GM12864 (cell line): ENCODE measurements at places on chromosomes 6 and 20.

- no peak for DNase-seq
Measured at GRCh38 chr20:61619751-61620150, 367.7 kb downstream of the CDH4 start.

DNA sequence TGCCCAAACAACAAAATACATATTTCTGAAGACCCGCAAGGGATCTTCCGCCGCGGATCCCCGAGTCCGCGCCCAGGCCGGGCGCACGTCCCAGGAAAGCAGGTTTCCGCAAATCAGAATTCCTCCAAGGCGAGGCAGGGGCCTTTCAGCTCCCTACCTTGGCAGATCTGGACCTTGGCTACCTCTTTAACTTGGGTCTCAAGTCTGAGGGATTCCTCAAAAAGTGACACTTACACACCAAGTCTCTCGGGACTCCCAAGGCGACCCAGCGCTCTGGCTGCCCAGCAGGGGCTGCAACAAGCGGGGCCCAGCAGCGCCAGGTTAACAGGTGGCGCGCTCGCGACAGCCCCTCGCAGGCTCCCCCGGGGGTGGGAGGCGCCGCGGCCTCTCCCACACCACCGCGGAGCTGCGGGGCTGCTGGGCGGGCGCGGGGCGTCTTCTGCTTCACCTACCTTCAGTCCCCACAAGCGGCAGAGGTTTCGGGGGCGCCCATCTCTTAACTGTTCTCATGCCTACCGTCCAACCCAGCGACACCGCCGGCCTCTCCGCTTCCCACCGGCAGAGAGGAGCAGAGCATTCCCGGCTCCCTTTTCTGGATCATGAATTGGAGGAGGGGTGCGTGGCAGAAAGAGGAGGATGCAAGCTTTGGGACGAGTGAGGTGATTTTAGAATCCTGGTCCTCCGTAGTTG is 414 bp downstream of the SIM1 start:
- no peak for DNase-seq

GRCh38 chr20:49280463-49281058 is 2.7 kb upstream of the ZNFX1 start:
- no peak for DNase-seq

GRCh38 chr6:16950302-16950701 is 151.5 kb upstream of the STMND1 start:
- DNase-seq: no peak

DNA sequence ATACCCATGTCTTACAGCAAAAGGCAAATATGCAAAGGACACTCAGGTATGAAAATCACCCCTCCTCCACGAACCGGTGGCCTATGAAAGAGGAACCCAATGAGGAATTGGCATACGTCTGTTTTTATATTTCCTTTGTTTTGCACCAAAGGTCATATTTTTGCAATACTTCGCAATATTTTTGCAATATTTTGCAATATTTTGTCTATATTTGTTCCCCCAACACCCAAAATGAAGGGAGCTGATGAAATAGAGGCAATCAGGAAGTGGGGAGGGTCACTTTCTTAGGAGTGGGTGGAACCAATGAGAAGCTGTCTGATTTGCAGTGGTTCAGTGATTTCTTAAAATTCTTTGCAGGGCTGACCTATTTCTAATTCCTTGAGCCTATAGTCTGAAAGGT is 296.8 kb upstream of the TSHZ2 start:
- no peak for DNase-seq

DNA sequence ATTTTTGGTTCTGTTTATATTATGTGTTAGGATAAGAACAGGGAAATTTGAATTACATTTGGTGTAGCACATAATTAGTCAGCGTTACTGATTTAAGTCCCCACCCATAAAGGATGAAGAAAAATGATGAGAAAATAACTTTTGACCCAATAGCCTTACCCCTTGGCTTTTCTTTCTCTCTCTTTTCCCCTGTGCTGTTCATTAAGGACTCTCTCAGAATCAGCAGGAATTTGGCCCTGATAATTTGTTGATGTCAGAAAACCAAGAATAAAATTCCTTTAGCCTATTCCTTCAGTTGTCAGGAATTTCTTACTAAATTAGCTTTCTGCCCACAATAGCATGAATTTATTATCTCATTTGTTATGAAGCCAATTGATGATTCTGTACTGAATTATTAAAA is 18.5 kb downstream of the PLCB1 start:
- DNase-seq: no peak

DNA sequence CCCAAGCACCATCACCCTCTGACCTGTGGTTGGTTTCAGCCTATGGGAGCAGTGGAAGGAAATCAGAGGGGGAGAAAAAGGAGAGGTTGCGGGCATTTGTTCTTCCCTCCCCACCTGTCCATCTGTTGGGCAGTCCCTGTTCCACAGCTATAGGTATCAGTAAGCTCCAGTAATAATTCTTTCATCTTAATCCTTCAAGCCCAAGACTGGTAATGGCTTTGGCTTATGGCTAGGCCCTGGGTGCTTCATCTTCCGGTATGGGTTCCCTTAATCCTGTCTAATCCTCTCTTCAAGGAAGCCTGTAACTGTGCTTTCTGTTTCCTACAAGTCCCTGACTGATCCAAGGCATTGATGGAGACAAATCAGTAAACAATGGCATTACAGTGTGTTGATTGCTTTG is 42.2 kb upstream of the STK35 start:
- DNase-seq: no peak

GRCh38 chr6:107275330-107275865 is 160.1 kb upstream of the BEND3 start:
- DNase-seq: no peak

GRCh38 chr6:56433119-56433518 is 185.7 kb upstream of the COL21A1 start:
- no peak for DNase-seq

DNA sequence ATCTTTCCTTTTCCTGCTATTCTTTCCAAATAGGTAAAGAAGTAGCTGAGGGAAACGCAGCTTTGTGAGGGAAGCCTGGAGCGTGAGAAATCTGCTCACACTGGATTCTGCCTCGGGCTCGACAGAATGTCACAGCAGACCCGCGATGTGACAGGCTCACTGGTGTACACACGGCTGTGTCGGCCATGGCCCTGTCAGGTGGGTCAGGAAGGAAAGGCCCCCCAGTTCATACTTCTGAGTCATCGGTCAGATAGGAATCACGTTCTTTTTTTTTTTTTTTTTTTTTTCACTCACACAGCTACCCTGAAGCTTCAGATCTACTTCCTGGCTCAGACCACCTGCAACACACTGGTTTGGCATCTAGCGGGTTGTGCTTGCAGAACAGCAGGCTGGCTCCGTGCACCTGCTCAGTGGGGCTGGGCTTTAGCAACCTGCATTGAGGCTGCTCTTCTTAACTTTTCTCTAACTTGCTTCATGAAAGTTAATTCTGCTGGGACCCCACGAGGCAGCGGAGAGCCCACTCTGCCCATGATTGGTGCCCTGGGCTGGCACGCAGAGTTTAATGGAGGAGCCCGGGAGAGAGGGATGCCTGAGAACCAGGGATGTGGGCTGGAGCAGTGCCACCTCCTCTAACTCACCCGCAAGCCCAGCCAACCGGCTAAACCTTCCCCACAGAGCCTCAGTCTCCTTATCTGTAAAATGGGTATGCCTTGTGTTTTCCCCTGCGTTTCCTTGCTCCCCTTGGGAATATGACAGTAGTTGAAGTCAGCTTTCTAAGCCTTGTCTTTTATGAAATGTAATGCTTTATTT is 61.5 kb upstream of the FNDC1 start:
- peak; percentile 44 for DNase-seq

GRCh38 chr6:136212608-136213007 is 37.5 kb downstream of the MTFR2 start:
- no peak for DNase-seq

DNA sequence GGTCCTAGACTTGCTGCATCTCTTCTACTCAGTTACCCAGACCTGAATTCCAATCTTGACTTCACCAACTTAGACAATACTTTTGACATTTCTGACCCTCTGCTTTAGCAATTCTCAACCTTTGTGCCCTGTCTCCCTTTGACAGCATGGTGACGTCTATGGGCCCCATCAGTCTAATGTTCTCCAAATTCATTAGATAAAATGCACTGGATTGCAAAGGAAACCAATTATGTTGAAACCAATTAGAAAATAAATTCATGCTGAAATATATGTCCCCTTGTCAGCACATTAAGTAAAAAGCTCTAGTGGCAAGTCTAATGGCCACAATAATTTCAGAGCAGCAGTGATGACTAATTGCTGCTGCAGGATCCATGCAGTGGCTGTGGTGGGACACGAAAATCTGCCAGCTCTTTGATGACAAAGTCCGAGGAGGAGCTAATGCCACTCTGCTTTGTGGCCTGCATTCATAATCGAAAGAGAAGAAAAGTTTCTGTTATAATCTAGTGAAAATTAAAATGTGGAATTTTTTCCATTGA is 64.0 kb downstream of the BFSP1 start:
- DNase-seq: no peak

DNA sequence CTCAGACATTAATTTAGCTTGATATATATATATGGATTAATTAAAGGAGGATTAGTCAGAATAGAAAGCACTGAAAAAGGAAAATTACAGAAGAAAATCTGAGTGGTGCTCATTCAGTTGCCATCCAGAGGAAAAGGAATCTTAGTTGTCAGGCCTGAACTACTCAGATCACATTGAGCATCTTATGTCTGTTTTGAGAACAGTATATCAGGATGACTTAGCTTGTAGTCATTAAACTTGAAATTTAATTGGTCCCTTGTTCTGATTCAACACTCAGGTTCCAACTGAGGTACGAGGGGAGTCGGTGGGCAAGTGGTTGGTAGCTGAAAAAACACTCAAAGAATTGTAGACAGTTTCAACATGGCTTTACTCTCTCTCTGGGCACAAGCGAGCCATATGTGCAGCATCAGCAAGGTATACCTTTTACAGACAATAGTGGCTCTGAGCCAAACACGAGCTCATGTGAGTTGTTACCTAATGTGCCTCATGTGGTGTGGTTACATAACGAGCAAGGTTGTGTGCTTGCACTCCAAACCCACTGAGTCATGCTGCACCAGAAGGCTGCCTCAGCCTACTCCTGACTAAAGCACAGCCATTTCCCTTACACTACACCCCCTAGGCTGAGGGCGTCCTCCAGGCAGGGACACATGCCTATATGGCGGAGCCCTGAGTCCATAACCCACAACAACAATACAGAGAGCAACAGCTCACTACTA is 73.0 kb upstream of the HMGN3 start:
- no peak for DNase-seq

DNA sequence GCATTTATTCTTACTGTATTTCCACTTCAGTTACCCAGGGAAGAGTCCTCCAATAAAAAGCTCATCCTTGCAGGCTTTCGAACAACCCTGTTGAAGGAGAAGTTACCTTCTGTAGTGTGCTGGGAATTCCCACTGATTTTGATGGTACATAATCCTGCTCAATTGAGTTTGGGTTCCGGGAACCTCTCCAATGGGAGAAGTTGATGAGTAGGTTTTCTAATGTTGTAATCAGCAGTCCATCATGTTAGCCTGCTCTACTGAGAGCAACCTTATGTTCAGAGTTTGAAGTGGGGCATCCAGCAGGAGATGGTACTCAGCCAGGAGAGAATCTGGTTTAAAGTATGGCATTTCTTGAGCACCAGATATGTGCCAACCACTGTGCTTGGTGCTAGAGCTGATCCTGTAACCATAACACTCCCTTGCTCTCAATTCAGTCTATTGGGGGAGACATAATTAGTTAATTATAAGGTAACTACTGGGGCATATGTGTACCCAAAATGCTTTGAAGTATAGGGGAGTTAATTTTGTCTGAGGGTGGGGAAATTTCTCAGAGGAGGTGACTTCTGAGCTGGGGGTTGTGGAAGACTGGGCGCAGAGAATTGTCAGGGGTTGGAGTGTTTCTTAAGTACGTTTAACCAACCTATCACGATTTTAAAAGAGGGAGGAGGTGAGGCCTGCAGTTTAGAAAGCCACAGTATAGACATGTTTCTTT is 2.1 kb downstream of the TOP1 start:
- no peak for DNase-seq

DNA sequence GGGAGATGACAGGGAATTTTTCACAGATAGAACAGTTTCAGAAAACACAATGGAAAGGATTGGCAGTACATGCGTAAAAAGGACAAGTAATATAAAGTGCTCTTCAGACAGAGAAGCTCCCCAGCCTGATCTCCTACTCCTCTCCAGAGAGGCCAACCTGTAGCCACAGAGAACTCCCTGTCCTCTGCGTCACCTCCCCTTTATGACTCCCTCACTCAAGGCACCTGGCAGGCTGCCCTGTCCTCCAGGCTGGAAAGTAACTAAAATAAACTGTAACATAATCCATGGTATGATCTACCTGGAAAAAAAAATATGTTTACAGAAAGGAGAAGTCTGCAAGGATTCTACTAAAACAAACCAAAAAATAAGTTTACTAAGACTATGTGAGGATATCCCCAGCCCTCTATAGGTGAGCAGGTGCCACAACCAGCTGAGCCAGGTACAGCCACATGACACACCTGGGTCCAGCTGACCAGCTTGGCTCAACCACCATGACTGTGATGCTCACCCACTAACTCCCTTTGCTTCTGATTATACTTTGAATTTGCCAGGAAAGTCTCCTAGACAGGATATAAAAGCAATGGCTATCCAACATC is 29.2 kb downstream of the MBOAT1 start:
- DNase-seq: no peak

DNA sequence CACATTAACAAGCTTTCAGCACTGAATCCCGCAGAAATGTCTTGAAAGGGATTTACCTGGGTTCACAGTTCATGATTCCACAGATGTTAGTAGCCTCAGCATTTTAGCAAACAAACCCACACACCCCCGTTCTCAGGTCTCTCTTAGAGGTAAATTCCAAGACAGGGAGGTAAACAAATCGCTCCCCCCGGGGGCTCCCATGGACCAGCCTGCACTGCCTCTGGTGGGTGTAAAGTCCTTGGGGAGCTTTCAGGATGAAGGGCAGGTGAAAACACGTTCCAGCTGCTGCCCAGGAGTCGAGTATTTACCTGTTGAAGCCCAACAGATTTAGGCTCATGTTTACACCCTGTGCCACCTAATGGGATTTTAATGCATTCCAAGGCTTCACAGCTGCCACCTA is 187.0 kb upstream of the FOXQ1 start:
- no peak for DNase-seq

- no peak for DNase-seq
Measured at GRCh38 chr6:88339761-88340160, 173.6 kb upstream of the CNR1 start.

DNA sequence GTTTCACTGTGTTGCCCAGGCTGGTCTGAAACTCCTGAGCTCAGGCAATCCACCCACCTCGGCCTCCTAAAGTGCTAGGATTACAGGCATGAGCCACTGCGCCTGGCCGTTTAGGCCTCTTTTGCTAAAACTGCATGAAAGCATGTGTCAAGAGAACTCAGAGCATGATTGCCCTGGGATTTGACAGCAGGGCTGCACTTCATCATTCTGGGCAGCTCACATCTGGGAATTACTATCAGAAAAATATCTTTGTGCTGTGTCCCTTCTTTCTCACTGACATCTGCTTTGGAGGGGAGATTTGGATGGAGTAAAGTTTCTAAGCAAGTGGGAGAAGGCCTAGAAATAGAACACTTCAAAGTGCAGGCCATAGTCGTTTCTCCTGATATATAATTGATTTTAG is 59.6 kb upstream of the EIF2S2 start:
- DNase-seq: no peak

DNA sequence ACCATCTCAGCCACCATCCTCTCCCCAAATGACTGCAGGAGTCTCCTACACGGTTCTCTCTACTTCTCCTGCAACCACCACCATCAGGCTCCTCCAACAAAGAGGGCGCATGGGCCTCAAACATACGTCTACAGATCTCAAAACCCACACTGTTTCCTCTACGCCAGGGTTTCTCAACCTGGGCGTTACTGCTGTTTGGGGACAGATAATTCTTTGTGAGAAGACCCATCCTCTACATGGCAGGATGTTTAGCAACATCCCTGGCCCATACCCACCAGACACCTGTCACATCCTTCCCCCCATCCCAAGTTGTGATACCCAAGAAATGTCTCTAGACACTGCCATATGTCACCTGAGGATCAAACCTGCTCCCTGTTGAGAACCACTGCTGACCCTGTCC is 45.0 kb downstream of the ELMO2 start:
- no peak for DNase-seq
